ENCODE measurements at places on chromosomes 3 and 15. TPM values are rescaled to one million over a fixed set of nuclear protein-coding genes. Genes with fewer than 3 reads are reported as not detected.

Gene PKM
- 2,365 TPM for total RNA-seq

Gene ADGRG7
- not detected for total RNA-seq

Gene CAPN3
- total RNA-seq: 1.6 TPM

Gene AADACL2
- total RNA-seq: not detected

Gene RARB
- 10.2 TPM for total RNA-seq
